GM12878 (cell line): ENCODE measurements at places on chromosomes 12 and 14. TPM values are rescaled to one million over a fixed set of nuclear protein-coding genes. Genes with fewer than 3 reads are reported as not detected.

The PPFIA2 gene
- not detected in 2 replicates for total RNA-seq

The PRICKLE1 gene
- 0.64 and 0.77 TPM in 2 replicates for total RNA-seq

The SMOC1 gene
- 0.26 TPM in 1 of 2 replicates, not detected in the other for total RNA-seq

The OR6C2 gene
- not detected in 2 replicates for total RNA-seq

The FAM186B gene
- 0.48 and 0.69 TPM in 2 replicates for total RNA-seq

DNA sequence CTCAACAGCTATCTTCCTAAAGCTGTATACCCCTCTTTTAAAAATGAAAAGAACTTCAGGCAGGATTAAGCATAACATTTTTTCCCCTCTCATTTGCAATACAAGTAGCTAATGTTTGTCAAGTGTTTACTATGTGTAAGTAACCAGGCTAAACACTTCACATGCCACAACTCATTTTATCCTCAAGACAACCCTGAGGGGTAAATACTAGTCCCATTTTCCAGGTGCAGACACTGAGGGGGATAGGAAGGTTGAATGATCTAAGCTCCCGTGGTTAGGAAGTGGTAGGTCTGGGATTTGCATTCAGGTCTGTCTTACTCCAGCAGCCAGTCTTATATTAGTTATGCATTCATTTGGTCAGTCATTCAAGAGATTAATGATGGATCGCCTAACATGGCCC is 70.7 kb downstream of the ANO6 start:
- no peak for DNase-seq

DNA sequence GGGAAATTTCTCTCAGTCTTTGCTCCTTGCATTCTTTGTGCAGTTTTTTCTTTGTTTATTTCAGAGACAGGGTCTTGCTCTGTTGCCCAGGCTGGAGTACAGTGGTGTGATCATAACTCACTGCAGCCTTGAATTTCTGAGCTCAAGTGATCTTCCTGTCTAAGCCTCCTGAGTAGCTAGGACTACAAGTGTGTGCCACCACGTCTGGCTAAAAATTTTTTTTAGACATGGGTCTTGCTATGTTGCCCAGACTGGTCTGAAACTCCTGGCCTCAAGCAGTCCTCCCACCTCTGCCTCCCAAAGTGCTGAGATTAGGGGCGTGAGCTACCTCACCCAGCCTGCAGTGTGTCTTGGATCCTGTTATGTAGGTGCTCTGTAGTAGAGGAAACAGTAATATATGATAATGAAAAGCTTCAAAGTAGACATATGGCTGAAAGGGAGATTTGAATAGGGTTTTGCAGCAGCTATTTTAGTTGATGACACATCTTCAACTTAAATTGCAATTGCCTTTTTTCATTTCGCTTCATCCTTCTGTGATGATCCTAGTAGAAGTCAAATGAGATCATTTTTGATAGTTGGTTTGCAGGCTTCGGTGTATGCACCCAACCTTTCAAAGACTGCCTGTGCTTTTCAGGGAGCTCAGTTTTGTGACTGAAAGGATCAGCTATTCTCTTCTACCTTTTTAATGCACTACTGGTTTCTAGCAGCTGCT is 75.4 kb downstream of the FUT8 start:
- DNase-seq, result no peak

DNA sequence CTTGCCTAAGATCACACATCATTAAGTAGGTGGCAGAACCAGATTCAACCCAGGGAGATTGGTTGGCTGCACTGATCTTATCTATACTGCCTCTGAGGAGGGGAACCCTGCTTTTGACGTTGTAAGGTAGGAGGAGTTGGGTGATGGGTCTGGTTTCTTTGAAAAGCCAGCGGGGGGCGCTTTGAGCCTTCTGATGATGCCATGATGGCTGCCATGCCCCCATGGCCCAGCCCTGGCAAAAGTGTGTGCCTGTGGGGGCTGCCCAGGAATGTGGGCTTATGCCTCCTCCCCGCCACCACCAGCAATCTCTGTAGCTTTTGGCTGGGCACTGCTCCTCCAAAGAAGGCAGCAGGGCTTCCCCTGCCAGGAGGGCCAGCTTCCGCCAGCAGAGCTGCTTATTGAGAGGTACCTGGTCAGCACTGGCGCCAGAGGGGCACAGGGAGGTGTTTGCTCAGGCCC is 224.3 kb downstream of the SLC41A2 start:
- DNase-seq, result no peak

DNA sequence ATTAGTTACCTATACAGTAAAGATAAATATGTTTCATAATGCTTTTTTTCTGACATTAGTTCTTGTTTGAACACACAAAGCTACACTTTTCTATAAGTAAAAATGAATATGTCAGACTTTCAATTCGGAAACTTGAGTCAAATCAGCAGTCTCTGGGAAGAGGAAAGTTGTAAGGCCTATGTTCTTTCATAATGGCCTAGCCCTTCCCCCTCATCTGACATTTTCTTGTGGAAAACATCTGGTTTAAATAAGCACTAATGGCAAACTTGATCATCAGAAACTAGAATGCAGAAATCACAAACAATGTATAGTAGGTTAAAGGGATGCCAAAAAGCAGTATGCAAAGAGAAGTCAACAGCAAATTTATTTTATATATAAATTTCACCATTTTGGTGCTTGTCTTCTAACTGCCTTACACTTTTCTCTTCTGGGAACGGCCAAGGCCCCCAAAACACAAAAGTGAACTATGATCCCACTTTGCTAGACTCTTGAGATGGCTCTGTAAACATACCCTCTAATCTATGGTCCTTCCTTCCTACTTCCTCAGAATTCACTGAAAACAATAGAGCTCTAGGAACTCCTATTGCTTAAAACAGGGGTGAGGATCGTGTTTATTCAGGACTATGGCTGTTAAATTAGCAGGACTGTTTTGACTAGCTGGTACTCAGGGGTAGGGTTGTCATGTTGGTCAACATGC is 444.1 kb downstream of the RAD51B start:
- DNase-seq, result no peak

- no peak for DNase-seq
Observed at GRCh38 chr14:55430024-55430690, 10.3 kb downstream of the TBPL2 start.

DNA sequence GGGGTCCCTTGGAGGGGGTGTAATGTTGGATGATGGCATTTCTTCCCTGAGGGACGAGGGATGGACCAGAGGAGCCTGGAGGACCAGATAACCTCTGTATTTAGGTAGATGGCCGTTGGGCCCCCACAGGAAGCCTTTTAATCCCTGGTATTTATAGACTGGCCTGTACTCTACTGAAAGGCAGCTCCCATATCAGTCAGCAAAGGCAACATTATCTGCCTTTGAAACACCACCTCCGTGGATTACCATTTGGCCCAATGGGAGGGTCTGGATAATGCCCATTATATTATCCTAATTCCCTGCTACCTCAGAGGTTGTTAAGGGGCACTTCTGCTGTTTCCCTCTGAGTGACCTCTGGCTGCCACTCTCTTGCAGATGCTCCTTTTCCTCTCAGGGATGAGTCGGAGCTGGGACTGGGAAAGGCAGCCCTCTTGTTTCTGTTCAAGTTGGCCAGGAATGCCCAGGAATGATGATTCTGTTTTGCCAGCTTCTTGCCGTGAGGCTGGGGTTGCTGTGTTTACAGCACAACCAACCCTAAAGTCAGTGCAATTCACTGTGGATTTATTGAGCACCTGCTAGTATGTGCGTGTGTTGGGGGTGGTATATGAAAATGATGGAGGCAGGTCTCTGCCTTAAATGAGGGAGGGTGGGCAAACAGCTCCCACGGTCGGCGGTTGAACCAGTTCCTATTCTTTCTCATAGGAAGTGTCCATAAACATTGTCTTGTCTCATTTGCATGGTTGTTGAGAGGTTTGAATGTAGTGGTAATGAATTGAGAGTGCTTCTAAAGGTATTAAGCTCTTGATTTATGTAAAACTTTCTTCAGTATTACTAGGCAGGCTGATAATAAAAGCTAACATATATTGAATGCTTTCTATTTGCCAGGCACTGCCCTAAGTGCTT is 18.1 kb downstream of the SUSD6 start:
- no peak for DNase-seq

DNA sequence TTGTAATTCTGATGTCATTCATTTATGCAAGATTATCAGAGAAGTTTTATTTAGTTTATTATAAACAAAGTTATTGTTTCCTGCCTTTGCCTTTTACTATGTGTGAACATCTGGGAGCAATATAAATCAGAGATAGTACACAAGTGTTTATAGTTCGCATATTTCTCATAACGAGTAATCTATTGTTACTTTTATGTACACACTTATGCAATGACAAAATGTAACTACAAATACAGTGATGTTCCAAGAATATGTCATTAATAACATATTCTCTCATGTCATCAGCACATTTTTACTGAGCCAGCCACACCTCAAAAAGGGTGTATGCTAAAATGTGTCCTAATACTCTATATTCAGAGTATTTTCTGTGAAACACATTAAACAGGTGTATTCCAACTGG is 243.2 kb downstream of the ALX1 start:
- DNase-seq, result no peak

DNA sequence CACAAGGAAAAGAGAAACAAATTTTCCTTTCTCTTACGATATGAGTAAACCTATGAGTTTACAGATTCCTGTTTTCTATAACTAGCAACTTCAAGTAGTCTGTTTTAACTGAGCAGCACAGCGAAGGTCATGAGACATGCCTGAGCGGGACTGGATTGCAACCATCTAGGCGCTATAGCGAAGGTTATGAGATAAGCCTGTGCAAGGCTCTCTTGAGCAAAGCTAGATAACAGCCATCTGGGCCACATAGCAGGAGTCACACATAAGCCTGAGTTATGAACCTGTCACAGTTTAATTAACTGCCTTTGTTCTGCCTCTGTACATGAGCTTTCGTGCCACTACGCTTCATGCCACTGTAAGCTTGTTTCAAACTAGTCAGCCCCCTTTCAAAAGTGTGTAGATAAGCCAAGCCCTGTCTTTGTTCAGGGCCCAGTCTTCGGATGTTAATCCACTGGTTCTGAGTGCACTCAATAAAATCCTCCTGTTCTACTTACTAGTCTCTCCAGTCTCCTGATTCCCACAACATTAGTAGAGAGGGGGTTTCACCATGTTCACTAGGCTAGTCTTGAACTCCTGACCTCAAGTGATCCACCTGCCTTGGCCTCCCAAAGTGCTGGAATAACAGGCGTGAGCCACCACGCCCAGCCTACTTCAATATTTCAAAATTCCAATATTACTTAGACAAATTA is 47.1 kb downstream of the SEC23A start:
- no peak for DNase-seq

GRCh38 chr12:121376754-121377697 is 22.9 kb upstream of the RNF34 start:
- DNase-seq, result no peak

- no peak for DNase-seq
Observed at GRCh38 chr14:69882116-69882864, 3.1 kb downstream of the SMOC1 start.

GRCh38 chr14:62143245-62143644 is 381.0 kb downstream of the SNAPC1 start:
- DNase-seq, result no peak

- no peak for DNase-seq
Observed at GRCh38 chr12:91502208-91502607, 319.6 kb upstream of the DCN start.

DNA sequence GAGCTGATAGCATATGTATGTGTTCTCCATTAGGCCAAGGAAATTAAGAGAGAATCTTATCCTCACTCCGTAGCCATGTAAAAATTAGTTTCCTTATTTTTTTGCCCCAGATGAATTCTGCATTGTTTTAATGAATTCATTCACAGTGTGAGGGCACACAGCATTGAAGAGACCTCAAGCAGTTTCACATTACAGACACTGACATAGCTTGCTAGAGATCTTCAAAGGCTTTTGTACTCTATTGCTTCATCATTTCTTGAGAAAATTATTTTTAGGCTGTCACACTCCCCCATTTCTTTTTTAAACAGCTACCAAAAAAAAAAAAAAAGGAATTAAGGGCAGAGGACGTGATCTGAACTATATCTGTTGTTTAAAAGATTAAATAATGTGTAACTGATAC is 251.1 kb downstream of the BCAT1 start:
- DNase-seq, result no peak

DNA sequence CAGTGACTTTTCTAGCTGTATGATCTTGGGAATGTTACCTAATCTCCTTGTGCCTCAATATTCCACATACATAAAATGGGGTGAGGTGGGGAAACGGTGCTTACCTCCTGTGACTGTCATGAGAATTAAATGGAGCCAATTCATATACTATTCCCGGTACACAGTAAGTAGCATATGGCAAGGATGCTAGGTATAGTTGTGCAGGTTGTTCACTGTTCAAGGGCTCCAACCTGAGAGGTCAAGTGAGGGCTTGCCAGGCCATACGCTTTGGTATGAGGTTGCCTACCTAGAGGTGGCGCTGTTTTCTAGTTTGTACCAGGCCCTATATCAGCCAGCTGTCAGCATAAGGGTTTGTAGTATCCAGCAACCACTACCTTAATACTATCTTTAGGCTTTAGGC is 3.6 kb upstream of the BATF start:
- DNase-seq, result no peak

DNA sequence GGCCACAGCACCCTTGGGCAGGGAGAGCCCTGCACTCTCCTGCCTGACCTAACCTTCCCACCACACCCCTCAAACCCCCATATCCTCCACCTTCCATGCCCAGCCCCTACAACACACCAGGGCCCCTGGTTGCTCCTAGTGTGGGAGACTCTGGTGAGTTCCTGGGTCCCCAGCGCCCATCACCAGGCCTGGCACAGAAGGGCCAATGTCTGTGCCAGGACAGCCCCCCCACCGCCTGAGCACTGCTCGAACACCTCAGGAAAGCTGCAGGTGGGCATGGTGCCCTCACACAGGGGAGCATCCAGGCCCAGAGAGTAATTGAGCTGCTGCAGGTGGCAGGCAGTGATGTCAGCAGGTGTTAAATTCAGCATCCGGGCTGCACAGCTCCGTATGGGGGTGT is 15.2 kb downstream of the ADCY6 start:
- DNase-seq, result no peak

- DNase-seq, result no peak
Observed at GRCh38 chr12:62844915-62845314, 90.0 kb downstream of the PPM1H start.

DNA sequence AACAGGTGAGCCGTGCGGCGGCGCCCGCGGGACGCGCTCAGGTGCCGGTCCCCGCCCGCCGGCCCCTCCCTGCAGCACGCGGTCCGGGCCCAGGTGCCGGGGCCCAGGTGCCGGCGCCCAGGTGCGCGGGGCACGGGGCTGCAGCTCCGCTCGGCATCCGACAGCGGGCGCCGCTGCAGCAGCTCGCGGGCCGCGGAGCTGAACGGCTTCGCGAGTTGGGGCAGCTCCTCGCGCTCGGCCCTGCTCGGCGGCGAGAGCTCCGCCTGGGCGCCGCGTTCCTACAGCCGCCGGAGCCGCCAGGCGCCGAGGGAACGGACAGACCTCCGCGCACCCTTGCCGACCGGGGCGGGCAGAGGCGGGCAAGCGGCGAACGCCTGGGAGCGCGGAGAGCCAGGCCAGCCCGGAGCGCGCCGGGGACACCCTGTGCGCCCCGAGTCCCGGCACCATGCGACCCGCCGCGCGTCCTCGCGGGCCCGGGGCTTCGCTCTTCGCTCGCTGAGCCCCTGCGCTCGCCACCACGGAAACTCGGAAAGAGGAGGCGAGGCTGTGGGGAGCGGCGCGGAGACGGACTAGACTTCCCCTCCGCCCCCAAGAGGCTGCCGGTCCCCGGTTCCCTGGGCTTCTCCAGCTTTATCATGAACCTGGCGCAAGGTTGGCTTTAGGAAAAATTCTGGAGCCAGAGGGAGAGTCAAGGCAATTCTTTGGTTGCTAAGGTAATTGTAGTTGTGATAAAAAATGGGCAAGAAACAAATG is at the start of gene RGS6:
TSS of gene RGS6 (plus strand) at position 201 of the 753 bp plus-strand sequence.
- no peak for DNase-seq

GRCh38 chr12:113889076-113889475 is 77.0 kb downstream of the RBM19 start:
- no peak for DNase-seq
